ENCODE measurements at places on chromosomes 6 and 20.

GRCh38 chr20:50153153-50153499, 397 bp downstream of the PEDS1 start:
- DNase-seq: no peak

DNA sequence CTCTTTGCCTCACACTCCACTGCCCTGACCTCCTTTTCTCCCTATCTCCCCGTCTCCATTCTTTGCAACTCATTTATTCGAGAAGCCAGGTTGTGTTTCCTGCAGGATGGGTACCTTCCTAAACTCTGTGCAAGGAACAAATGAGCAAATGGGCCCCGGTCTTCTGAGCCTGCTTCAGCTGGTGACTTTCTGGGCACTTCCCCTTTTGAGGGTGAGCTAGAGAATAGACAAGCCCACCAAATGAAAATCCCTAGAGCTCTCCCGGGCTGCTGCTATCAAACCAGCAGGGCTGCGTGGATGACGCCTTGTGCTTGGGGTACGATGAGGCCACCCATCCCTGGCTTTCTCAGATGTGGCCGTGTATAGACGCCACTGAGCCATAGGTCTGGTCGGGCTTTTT, 91.0 kb upstream of the FOXA2 start:
- no peak for DNase-seq

GRCh38 chr6:10409731-10410206, 5.1 kb downstream of the TFAP2A start:
- DNase-seq: no peak

GRCh38 chr6:138972226-138972665, 15.8 kb downstream of the REPS1 start:
- DNase-seq: no peak

DNA sequence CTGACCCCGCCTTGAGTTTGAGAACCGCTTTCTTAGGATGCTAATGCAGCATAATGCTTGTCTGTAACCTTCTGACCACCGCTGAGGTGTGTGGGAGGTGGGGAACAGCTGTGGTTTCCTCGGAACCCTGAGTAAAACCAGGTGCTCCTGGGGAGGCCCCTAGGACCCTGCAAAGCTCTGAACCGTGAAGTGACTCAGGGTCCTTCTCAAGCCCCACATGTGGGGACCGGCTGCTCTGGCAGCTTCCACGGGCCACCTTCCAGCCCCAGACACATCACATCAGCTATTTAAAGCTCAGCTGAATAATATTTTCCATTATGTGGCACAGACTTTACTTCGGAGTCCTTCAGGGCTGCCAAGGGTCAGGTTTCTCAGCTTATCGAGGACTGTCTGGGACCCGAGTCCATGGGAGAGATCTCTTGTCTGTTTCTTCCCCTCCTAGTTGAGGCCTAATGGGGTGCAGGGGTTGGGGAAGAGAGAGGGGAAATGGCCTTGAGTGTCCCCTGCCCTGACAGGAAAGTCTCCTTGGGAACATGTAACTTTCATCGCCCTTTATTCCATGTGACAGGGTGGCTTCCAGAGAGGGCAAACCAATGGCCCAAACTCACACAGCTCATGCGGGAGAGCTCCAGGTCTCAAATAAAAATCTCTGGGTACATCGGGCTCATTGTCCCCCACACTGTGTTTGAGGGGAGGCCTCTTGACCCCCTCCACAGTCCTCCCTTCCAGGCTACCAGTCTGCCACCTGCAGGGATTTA, 186.1 kb upstream of the SLC24A3 start:
- DNase-seq: no peak

DNA sequence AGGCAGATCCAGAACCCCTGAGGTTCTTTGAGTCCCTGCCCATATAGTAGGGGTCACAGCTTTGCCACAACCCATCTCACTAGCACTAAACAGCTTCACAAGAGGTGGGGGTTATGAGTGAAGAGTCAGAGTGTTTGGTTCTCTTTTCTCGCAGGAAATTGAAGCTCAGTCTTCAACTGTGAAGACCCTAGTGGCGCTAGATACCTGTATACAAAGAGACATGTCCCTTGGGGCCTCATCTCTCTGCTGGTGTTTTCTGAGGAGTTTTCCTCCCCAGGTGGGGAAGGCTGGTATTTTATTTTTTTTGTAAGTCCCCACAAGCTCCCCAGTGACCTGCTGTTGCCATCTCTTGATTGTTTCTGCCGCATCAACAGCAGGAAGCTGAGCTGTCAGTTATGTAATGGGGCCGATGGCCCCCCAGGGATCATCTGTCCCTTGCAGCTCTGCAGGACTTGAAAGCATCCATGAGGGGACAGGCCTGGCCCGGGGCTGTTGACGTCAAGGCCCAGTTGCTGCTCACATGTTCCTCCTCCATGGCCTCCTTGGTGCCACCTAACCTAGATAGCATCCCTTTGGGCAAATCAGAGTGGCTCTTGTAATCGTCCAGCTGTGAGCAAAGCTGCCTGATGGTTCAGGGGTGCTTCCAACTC, 23.1 kb downstream of the STK35 start:
- DNase-seq: no peak

GRCh38 chr20:34268851-34269636, 27.8 kb downstream of the ASIP start:
- no peak for DNase-seq

DNA sequence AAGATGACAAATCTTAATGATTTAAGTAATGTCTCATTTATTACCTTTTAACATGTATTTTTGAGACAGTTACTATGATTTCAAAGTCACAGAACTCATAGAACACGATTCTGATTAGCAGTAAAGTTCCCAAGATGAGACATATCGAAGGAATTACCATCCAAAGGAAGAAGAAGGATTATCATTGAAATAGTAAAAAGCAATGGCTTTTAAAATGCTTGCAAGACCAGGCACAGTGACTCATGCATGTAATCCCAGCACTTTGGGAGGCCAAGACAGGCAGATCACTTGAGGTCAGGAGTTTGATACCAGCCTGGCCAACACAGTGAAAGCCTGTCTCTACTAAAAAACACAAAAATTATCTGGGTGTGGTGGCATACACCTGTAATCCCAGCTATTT, 219.2 kb downstream of the KHDC1L start:
- DNase-seq: no peak

- DNase-seq: no peak
These were observed 222.4 kb upstream of the MYLIP start for GRCh38 chr6:15906420-15907016.

DNA sequence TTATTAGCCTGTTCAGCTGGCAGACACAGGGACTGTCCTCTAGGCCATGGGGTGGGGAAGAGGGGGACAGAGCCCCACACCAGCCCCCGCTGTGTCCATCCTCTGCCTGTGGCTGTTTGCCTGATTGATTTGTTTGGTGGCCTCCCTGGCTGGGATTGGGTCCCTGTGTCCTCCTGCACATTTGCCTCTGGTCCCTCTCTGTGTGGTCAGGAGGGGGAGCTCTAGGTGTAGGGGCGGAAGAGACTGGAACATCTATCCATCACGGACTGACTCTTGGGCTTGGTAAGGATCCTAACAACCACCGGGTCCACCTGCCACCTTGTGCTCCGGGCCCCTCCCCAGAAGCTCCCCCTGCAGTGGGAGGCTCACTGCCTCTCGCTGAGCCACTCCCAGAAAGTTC, 38.4 kb upstream of the CCDC167 start:
- no peak for DNase-seq

DNA sequence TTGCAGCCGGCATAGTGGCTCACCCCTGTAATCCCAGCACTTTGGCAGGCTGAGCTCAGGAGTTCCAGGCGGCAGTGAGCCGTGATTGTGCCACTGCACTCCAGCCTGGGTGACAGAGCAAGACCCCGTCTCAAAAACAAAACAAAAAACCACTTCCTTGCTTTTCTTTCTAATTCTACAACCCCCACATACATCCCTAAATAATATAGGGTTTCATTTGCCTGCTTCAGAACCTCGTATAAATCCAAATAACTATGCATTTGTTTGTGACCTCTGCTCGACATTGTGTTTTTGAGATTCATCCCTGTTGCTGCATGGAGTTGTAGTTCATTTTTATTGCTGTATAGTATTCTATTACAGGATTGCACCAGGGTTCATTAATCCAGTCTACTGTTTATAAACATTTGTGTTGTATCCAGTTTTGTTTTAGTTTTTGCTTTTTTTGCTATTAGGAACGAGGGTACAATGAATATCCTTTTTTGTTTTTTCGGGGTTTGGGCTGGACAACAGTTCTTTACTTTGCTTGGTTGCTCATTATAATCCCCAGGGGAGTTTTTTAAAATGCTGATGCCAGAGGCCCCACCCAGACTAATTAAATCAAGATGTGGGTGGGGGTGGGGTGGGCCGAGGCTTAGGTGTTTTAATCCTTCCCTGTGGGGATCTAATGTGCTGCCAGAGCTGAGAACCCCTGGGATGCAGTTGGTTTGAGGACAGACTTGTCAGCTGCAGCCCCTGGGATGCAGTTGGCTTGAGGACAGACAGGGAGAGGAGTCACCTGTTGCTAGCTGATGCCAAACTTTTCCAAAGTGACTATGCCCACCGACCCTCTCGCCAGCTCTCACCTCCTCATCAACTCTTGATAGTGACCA, 2.4 kb upstream of the SNAI1 start:
- no peak for DNase-seq

- DNase-seq: no peak
These were observed 586.3 kb downstream of the HTR1B start for GRCh38 chr6:76876922-76877553.

DNA sequence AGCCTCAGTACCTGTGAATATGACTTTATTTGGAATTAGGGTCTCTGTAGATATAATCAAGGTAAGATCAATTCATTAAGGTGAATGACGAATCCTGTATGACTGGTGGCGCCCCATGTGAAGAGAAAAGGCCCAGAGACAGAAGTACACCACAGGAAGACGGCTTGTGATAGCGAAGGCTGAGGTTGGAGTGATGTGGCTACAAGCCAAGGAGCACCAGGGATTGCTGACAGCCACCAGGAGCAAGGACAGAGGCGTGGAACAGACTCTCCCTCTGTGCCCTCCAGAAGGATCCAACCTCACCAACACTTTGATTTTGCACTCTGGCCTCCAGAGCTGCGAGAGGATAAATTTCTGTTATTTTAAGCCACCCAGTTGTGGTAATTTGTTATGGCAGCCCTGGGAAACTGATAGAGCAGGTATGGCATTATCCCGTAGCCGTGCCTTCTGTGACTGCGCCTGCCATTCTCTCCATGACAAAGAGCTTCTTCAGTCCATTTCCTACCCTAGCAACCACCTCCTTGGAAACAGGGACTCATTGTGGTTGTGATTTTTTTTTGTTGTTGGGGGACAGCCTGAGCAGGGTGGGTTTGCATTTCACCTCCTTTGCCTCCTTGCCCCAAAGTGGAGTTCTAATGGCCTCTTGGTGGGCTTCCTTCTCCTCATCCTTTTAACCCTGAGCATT, 29.6 kb downstream of the PTK7 start:
- DNase-seq: no peak

- DNase-seq: no peak
These were observed 578.3 kb downstream of the HACE1 start for GRCh38 chr6:104281370-104281769.

GRCh38 chr6:134707342-134708031, 242.4 kb downstream of the ALDH8A1 start:
- no peak for DNase-seq

- no peak for DNase-seq
These were observed 64.4 kb downstream of the TMEM170B start for GRCh38 chr6:11601776-11602605.

- DNase-seq: no peak
These were observed 564.6 kb upstream of the AGPAT4 start for GRCh38 chr6:161838306-161839035.

DNA sequence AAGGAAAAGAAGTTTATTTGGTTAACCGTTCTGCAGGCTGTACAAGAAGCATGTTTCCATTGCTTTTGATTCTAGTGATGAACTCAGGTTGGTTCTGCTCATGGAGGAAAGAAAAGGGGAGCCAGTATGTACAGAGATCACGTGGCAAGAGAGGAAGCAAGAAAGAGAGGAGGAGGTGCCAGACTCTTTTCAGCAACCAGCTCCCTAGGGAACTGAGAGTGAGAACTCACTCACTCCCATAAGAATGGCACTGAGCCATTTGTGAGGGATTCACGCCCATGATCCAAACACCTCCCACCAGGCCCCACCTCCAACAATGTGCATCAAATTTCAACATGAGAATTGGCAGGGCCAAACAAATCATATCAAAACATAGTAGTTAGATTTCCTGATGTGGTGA, 649.1 kb downstream of the EPM2A start:
- DNase-seq: no peak

DNA sequence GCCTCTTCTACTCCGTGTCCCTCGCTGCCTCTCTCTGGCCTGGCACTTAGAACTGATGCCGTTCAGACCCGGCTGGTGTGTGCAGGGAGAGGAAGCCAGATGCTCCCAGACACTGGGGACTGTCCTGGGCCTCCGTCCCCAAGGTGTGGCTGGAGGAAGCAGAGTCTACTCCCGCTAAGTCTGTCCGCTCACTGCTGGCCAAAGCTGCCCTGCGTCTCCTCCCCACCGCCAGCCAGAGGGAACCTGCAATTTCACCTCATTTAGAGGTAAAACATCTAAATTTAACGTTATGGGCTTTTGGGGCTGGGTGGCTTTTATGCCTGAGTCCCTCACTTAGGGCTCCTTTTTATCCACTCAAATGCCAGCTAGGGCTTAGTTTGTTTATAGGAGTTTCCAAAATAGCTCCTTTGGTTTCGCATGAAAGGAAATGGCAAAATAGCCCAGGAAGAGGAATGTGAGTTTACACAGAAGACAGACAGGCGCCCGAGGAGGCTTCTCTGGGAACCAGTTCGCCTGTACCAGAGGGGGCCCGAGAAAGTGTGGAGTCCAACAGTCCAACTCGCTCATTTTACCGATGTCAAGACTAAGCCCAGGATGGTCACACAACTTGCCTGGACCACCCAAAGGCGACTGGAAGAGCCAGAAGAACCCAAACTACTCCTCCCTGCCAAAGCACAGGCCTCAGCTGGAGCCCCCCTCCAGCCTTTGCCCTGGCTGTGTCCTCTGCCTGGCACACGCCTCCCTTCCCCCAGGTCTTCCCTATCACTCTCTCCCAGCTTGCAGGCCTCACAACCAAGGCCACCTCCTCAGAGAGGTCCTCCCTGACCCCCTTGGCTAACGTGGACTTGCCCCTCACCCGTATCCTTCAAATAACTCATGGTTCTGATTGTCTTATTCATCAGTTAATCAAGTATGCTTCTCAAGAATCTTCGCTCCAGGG, 54.5 kb downstream of the RIPOR3 start:
- no peak for DNase-seq

GRCh38 chr6:152975204-152975915, 7.5 kb downstream of the FBXO5 start:
- no peak for DNase-seq

- no peak for DNase-seq
These were observed 229.9 kb downstream of the TBXT start for GRCh38 chr6:165937564-165938358.

DNA sequence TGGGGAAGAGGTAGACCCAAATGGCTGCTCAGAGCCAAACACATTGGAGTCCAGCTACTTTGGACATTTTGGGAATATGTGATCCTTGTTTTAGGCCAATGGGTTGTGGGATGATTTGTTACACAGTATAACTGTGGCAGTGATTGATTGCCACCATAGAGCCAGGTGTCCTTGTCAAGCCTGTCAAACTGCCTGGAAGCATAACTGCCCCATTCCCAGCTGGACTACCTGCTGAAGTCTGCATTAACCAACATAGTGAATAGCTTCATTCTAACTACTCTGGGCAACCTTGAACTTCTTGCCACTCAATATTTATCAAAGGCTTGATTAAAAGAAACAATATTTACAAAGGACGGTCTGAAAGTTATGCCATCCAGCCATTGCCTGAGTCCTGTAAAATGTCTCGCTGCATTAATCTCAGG, 164.7 kb downstream of the LINC00237 start:
- DNase-seq: no peak

Data from NCI-H1417 treated with DMSO at 0.1 percent for 48 hours (cell line).